Stimulated activated CD4-positive, alpha-beta T cell treated with anti-CD3 and anti-CD28 coated beads, TNF-alpha, amount 100 ng/mL, for 4 hours (primary cell): ENCODE measurements at places on chromosomes 3 and 15.

GRCh38 chr15:58994906-58995453, 7.5 kb downstream of the RNF111 start:
- no peak for DNase-seq

DNA sequence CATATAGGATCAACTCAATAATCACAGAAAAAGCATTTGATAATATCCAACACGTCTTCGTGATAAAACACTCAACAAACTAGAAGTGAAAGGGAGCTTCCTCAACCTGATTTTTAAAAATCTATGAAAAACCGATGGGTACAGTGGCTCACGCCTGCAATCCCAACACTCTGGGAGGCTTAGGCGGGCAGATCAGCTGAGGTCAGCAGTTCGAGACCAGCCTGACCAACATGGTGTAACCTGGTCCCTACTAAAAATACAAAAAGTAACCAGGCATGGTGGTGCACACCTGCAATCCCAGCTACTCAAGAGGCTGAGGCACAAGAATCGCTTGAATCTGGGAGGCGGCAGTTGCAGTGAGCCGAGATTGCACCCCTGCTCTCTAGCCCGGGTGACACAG, 2.2 kb upstream of the MFGE8 start:
- DNase-seq, result no peak

GRCh38 chr3:122602011-122602710, 24.7 kb downstream of the PARP15 start:
- DNase-seq, result no peak

- no peak for DNase-seq
These were observed 5.0 kb downstream of the VGLL4 start for GRCh38 chr3:11638495-11639358.

GRCh38 chr3:110457508-110457907, 614.1 kb upstream of the NECTIN3 start:
- DNase-seq, result no peak

- no peak for DNase-seq
These were observed 17.3 kb downstream of the TBC1D2B start for GRCh38 chr15:78060232-78060631.

- no peak for DNase-seq
These were observed 15.6 kb downstream of the KBTBD13 start for GRCh38 chr15:65091946-65092770.

DNA sequence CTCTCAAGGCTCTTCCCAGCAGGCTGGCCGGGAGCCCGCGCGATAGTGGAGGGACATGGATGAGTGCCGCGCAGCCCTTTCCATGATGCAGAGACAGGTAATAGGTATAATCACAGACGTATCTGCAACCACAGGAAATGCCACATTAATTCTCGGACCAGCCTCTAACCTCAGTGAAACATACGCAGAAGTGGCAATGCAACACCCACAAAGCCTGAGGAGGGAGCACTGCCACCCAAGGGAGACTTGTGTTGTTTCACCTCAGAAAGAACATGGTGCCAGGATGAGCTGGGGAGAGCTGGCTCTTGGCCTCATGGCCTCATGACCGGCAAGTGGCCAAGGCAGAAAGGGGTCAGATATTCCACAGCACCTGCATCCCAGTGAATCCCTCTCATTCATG, 39.0 kb downstream of the PGPEP1L start:
- DNase-seq, result no peak

GRCh38 chr15:89167267-89168176, 53.9 kb downstream of the RLBP1 start:
- peak; percentile 34 for DNase-seq

- no peak for DNase-seq
These were observed 66.5 kb downstream of the PLXNA1 start for GRCh38 chr3:127049393-127049792.

- DNase-seq, result no peak
These were observed 9.3 kb downstream of the VIPR1 start for GRCh38 chr3:42511736-42512135.

DNA sequence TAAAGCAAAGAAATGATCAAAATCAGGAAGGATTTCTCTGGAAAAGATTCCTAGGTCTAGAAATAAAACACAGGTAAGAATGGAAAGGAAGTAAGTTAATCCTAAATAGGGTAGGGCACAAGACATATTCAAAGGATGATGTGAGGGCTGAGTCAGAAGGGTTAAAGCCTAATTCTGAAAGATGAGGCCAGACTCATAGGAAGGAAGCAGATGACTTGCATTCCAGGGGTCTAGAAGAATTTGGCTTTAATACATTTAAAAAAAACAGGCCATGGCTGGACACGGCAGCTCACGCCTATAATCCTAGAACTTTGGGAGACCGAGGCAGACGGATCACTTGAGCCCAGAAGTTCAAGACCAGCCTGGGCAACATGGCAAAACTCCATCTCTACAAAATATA, 3.2 kb downstream of the SSR3 start:
- DNase-seq, result no peak

DNA sequence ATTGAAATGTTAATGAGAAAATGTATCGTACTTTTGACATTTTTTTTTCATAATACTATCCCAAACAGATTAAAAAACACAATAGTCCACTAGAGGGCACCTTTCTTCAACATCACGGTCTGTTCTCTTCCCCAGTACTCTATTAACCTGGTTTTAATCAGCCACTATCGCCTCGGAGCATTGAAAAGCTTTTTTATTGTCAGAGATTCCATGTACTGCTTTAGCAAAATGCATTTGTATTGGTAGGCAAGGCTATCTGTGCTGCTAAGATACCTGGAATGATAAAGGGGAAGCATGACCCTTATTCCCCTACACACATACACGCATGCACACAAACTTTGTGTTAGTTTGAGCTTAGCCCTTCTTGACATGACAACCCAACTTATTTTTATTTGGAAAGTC, 160.1 kb upstream of the IL12A start:
- DNase-seq, result no peak

DNA sequence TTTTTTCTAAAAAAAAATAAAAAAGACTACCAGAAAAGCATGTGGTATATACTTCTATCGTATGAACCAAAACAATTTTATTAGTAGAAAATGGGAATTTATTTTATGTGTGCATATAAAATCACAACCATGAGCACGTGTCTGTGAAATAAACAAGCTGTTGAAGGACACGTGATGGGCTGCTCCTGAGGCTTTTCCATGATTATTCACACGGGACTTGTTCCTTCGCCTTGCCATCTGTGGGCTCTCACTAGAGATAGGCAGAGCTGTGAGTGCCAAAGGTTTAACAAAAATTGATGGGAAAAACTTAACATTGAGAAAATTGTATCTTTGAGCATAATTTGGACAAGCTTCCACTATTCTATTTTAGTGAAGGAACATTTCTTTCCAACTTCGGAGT, 12.4 kb upstream of the ETV5 start:
- no peak for DNase-seq

DNA sequence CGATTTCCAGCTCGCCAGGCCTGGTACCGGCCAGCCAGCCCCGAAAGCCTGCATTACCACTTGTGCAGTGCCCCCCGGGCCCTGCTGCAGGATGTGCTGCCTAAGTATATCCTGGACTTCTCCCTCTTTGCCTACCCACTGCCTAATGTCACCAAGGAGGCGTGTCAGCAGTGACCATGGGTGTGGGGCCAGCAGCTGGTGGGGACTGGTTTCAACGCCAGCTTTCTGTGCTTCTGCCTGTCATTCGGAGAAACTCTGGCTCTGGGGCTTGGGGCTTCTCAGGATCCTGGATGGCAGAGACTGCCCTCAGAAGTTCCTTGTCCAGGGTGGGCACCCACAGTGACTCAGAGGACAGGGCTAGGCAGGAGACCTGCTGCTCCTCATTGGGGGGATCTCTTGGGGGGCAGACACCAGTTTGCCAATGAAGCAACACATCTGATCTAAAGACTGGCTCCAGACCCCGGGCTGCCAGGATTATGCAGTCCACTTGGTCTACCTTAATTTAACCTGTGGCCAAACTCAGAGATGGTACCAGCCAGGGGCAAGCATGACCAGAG, 1.5 kb downstream of the CHST14 start:
- DNase-seq, result no peak

- no peak for DNase-seq
These were observed 24.4 kb downstream of the SLC2A2 start for GRCh38 chr3:171001957-171002694.

- DNase-seq, result no peak
These were observed 59.4 kb upstream of the IMPG2 start for GRCh38 chr3:101379658-101380376.

DNA sequence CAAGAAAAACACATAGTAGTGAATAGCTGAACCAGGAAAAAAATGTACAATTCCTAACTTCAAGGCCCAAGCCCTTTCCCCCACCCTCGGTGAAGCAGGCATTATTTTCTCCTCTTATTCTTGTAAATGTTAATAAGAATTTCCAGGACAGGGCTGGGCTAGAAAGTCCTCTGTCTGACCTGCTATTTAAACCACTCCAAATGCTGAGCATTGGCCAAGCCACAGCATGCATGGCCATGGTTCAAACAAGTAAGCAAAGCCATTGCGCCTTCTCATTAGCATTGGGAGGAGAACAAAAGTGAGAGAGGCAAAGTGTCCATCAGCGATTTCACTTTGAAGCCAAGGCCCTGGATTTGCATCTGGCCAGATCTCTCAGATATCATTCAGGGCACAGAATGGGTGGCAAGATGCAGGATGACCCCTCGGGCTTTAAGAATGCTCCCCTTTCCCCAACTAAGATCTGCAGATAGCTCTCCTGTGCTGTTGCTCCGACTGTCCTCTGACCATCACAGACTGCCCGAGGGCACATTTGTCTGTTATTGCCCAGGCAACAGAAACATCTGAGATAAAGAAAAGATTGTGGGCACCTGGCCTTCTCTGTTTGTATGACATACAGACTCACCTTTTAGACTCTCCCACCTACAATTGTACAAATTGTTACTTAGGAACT, 46.3 kb downstream of the CEMIP start:
- no peak for DNase-seq

- no peak for DNase-seq
These were observed 544.7 kb upstream of the GBE1 start for GRCh38 chr3:82306189-82306588.

GRCh38 chr15:67840749-67841512, 1.1 kb upstream of the RNU6-1 start:
- DNase-seq, result no peak

DNA sequence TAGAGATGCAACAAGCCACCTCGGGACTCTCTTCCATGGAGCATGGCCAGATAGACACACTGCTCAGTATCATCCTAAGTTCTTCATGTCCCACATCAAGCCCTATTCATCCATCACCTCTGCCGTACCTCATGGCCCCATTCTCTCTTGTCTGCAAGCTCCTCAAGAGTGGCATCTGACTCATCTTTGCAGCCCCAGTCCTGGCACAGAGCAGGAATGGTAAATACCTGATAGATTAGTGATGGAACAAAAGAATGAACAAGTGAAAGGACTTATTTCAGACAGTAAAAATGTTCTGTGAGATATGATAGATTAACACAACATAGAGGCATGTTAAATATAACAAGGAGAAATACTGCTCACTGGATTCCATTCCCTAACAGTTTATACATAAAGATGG, 176.4 kb downstream of the ISL2 start:
- no peak for DNase-seq

GRCh38 chr3:75129101-75129500, 514.6 kb upstream of the CNTN3 start:
- DNase-seq, result no peak

GRCh38 chr3:41144631-41145030, 54.7 kb upstream of the CTNNB1 start:
- no peak for DNase-seq

- DNase-seq, result no peak
These were observed 41.0 kb upstream of the B3GNT5 start for GRCh38 chr3:183212096-183212495.

DNA sequence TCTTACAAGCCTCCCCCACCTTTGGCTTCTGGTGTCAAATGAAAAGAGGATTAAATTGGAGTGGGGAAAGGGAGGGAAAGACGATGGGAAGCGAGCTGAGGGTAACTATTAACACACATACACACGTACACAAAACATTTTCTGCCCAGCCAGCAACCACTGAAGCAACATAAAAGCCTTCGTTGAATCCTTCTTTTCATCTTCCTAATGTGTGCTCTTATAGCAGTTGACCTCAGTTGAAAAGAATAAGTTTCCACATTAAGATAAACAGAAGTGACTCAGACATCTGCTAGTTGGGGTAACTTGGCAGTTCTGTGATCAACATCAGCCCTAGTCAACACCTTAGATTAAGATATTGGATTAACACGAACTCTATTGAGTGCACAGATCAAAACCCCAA, 558.5 kb downstream of the MECOM start:
- no peak for DNase-seq

- no peak for DNase-seq
These were observed 1050.0 kb downstream of the TBL1XR1 start for GRCh38 chr3:176147251-176147650.

GRCh38 chr3:197846491-197846890, 55.4 kb downstream of the LRCH3 start:
- no peak for DNase-seq

- DNase-seq, result no peak
These were observed 50.1 kb downstream of the SETD2 start for GRCh38 chr3:47113669-47114365.

- DNase-seq, result no peak
These were observed 161.2 kb downstream of the ATP10A start for GRCh38 chr15:25701721-25702465.

DNA sequence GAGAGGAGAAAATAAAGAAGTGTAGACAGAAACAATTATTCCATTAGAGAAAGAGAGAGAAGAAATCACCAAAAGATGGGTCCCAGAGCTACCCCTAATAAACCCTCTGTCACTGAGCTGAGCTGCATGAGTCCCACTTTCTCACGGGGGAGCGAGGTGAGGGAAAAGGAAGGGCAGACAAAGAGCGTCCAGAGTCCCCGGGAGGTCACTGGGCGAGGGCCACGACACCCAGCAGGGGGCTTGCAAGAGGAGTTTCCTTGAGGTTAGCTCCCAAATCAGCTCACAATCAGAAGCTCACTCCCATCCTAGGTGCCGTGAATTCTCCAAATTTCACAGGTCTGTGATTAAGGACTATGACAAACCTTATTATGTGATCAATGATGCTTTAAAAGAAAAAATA, 62.3 kb downstream of the XXYLT1 start:
- DNase-seq, result no peak

DNA sequence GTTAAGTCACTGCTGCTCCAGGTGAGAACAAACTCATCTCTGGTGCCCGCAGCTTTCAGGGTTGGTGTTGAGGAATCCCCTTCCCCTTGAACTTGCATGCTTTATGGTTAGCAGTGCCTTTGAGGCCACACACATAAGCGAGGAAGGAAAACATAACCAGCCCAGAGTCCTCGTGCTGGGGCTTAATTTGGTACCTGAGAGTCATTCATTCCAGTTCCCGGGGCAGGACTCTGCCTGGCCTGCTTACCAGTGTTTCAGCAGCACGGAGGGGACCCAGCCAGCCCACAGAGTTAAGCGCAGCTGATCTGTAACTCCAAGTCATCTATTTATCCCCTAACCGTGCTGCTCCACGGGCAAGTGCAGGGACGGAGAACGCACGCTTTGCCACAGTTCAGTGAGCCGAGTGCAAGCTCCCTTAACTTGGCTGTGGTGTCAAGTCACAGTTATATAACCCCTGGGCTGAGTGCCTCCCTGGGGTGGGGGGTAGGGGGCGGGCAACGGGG, 302.3 kb upstream of the ICE2 start:
- DNase-seq, result no peak

GRCh38 chr3:124620600-124621063, 109.6 kb upstream of the UMPS start:
- no peak for DNase-seq

- DNase-seq, result no peak
These were observed 43.2 kb upstream of the TNFAIP8L3 start for GRCh38 chr15:51137880-51138430.
